Frontal cortex (tissue), 4 donors: ENCODE measurements at places on chromosomes 6 and 20. TPM values are rescaled to one million over a fixed set of nuclear protein-coding genes. Genes with fewer than 3 reads are reported as not detected.

The CLPSL1 gene
- total RNA-seq, result not detected

The TMEM244 gene
- total RNA-seq, result 1.2 TPM

The MEI4 gene
- total RNA-seq, result 0.82 TPM

The MYLK2 gene
- total RNA-seq, result 0.82 TPM

The LGSN gene
- 0.82 TPM for total RNA-seq

The LBP gene
- total RNA-seq, result not detected

The SPTLC3 gene
- 0.82 TPM for total RNA-seq

The PLTP gene
- total RNA-seq, result 19.2 TPM

The PTCHD4 gene
- total RNA-seq, result 28.1 TPM

The TCF15 gene
- under 0.01 TPM for total RNA-seq
